Caudate nucleus (tissue), 63 donors: ENCODE measurements at places on chromosomes 16 and 17.

- no peak for DNase-seq
These were observed 32.7 kb downstream of the VPS53 start for GRCh38 chr17:681738-682529.

GRCh38 chr17:31807846-31808245, 51.2 kb downstream of the COPRS start:
- DNase-seq: no peak

GRCh38 chr17:72529386-72529785, 408.6 kb downstream of the SOX9 start:
- no peak for DNase-seq

- peak; percentile 68 for DNase-seq
These were observed at the start of gene MINK1 for GRCh38 chr17:4833178-4833940. MINK1 (plus strand) TSS chr17:4833340; CDS start chr17:4833584, 244 bp downstream.

DNA sequence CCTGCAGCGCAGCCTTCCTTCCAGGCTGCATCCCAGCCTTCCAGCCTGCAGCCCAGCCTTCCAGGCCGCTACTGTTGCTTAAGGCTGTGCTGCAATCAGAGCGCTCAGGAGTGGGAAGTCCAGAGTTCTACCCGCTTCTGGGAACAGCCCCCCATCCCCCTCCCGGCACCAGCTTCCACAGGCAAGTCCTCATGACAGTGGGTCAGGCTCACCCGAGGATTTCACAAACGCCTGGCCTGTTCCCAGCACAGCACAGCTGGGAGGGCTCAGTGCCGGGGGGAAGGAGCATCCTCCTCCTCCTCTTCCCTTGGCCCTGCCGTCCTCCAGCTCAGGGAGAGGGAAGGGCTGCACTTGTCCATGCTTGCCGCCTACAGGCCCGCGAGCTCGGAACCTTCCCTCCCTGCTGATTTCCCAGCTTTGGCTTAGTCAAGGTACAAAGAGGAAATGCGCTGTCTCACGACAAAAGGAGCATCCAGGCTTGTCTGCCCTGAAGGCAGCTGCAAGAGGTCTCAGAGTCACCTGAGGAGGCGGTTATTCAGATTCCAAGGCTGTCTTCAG, 8.3 kb downstream of the SOCS3 start:
- peak; percentile 64 for DNase-seq

- peak; percentile 49 for DNase-seq
These were observed 22.5 kb upstream of the SLC35B1 start for GRCh38 chr17:49730078-49730784.

GRCh38 chr17:49992191-49992932, 2.7 kb downstream of the DLX3 start:
- no peak for DNase-seq
